ENCODE measurements at places on chromosomes 6 and 20. TPM values are rescaled to one million over a fixed set of nuclear protein-coding genes. Genes with fewer than 3 reads are reported as not detected.

The FOXQ1 gene
- total RNA-seq = not detected

The CALHM5 gene
- total RNA-seq = 12.6 TPM

The ZBP1 gene
- not detected for total RNA-seq

The TPMT gene
- total RNA-seq = 11.4 TPM

The CLPSL2 gene
- total RNA-seq = not detected

The TGM3 gene
- total RNA-seq = not detected

The ENPP3 gene
- total RNA-seq = 1.5 TPM

Data from bladder microvascular endothelial cell (primary cell).